ENCODE measurements at places on chromosomes 2 and 18. TPM values are rescaled to one million over a fixed set of nuclear protein-coding genes. Genes with fewer than 3 reads are reported as not detected.

DNA sequence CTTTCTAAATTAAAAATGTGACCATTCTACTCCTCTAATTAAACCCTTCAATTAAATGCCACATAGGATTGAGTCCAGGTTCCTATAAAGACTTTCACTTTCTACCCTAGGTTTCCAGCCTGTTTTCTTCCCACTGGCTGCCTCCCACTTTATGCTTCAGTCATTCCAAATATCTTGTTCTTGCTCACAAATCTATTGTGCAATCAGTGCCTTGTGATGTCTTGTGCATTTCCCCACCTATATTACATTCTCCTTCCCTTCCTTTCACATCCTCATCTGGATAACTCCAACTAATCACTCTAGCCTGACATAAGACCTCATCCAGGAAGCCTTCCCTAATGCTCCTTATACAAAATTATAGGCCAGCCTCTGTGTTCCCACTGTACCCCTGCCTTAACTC, 281.7 kb upstream of the LRATD1 start:
- DNase-seq = no peak

DNA sequence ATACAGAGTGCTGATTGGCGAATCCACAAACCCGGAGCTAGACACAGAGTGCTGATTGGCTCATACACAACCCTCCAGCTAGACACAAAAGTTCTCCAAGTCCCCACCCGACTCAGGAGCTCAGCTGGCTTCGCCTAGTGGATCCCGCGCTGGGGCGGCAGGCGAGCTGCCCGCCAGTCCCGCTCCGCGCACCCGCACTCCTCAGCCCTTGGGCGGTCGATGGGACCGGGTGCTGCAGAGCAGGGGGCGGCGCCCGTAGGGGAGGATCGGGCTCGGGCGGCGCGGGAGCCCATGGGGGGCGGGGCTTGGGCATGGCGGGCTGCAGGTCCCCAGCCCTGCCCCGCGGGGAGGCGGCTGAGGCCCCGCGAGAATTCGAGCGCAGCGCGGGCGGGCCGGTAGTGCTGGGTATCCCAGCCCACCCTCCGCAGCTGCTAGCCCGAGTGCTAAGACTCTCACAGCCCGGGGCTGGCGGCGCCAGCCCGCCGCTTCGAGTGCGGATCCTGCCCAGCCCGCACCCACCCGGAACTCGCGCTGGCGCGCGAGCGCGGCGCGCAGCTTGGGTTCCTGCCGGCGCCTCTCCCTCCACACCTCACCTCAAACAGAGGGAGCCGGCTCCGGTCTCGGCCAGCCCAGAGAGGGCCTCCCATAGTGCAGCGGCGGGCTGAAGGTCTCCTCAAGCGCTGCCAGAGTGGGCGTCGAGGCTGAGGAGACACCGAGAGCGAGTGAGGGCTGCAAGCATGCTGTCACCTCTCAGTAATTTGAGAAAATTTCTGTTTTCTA, 75.5 kb upstream of the ATP5MC3 start:
- DNase-seq = no peak

Gene HK2
- 40.9 TPM for total RNA-seq

Gene MPP4
- total RNA-seq = not detected

Gene MERTK
- 0.74 TPM for total RNA-seq

Gene CHRNG
- total RNA-seq = not detected

- no peak for DNase-seq
Observed at GRCh38 chr18:9428862-9429661, 46.3 kb upstream of the RALBP1 start.

Gene CHST9
- total RNA-seq = not detected

DNA sequence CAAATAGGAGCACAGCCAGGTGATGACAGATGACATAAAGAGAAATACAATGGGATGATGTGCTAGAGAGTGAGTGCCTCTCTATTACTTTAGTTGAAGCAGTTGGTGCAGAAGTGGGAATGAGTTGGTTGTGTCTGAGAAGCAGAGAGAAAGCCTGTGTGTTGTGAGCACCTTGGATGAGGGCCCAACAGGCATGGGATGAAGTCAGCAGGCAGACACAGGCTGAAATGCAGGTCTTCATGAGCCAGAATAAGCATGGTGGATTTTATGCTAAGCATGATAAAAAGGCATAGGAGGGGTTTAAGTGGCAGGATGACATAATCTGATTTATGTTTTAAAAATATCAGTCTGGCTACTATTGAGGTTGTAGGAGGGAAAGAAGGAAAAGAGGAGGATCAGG, 71.5 kb downstream of the KLHL14 start:
- DNase-seq = no peak

- peak; percentile 10 for DNase-seq
Observed at GRCh38 chr2:1584051-1584531, 160.2 kb downstream of the PXDN start.

Gene RGPD4
- total RNA-seq = 0.61 TPM
